ENCODE measurements at places on chromosomes 16 and 17.

DNA sequence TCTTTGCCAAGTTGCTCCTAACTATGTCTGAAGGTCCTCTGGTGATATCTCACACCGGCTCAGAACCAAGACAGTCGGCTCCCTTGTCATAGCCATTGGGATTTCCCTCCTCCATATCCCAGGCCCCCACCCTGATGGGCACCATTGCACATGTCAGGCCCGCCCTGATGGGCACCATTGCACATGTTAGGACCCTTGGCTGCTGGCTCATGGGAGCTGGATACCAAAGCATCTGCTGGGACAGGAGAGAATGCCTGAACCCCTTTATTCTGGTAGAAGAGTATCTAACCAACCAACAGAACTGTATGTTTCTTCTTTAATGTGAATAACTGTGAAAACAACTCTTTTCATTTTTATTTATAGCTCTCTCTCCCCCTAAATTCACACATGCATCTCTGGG lies 454.5 kb upstream of the HSBP1 start:
- no peak for DNase-seq

DNA sequence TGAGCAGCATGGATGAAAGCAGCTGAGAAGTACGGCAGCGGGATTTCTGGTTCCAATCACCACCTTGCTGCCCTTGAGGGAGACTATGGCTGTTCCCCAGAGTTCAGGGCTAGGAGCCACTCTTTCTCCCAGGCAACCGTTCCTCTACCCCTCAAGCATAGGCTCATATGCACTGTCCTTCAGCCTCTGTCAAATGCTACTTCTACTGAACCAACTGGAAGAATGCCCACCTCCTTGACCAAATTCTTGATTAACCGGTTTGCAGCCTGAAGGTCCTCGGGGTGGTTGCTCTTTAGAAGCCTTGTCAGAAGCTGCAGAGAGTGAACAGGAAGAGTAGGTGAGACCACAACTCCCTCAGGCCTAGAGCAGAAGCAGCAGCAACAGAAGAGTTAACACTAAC lies 23.8 kb downstream of the GGA2 start:
- no peak for DNase-seq

DNA sequence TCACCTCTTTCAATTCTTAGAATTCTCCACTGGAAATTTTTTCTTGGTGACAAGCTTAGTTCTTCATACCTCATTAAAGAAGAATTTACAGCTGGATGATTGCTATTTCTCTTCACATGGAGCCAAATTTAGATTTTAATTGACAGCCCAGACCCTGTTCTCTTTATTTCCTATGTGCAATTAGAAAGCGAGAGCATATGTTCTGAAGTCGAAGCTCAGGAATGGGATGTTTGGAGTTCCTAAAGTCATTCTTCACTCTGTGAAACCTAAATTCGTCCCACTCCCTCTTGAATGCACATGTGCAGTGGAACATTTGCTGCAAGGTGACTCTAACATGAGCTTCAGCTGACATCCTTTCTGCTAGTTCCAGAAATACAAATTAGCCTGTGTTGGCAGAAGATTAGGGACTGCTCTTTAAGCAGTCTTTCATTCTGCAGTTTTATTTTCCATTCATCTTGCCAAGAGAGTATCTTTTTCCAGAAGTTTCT lies 129.3 kb upstream of the KCNJ16 start:
- no peak for DNase-seq

- no peak for DNase-seq
Observed at GRCh38 chr16:14464192-14464591, 165.9 kb downstream of the PARN start.

- no peak for DNase-seq
Observed at GRCh38 chr17:44917456-44917855, 2.2 kb upstream of the GFAP start.

- no peak for DNase-seq
Observed at GRCh38 chr16:75593825-75594820, 27.9 kb downstream of the GABARAPL2 start.

DNA sequence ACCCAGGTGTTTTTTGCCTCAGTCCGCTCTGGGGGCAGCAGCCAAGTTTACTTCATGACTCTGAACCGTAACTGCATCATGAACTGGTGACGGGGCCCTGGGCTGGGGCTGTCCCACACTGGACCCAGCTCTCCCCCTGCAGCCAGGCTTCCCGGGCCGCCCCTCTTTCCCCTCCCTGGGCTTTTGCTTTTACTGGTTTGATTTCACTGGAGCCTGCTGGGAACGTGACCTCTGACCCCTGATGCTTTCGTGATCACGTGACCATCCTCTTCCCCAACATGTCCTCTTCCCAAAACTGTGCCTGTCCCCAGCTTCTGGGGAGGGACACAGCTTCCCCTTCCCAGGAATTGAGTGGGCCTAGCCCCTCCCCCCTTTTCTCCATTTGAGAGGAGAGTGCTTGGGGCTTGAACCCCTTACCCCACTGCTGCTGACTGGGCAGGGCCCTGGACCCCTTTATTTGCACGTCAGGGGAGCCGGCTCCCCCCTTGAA lies 2.1 kb upstream of the C17orf107 start:
- DNase-seq: no peak

- no peak for DNase-seq
Observed at GRCh38 chr17:40912486-40913210, 24.8 kb downstream of the KRT23 start.

DNA sequence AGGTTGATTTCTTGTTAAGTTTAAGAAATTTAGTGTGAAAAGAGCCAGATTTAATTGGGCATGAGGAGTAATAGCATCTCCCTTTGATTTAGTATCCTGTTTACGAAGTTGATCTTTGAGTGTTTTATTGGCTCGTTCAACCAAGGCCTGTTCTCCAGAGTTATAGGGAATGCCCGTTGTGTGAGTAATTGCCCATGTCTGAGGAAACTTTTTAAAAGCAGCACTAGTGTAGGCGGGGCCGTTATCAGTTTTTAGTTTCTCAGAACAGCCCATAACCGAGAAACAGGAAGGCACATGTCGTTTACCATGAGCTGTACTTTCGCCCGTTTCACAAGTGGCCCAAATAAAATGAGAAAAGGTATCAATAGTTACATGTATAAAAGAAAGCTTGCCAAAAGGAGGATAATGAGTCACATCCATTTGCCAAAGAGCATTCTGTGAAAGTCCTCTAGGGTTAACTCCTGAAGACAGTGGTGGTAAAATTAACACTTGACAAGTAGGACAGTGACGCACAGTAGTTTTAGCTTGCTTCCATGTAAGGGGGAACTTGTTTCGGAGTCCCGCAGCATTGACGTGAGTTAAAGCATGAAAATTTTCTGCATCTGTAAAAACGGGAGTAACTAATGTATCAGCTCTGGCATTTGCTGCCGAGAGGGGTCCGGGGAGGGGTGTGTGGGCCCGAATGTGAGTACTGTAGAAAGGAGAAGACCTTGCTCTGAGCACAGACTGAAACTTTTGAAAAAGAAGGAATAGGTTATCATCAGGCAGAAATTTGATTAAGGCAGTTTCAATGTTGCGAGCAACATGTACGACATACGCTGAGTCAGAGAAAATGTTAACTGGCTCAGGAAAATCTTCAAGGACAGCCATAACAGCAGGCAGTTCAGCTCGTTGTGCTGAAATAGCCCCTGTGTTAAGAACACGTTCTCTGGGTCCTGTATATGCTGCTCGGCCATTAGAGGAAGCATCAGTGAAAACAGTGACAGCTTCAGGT lies 18.5 kb upstream of the KCTD5 start:
- DNase-seq: no peak

DNA sequence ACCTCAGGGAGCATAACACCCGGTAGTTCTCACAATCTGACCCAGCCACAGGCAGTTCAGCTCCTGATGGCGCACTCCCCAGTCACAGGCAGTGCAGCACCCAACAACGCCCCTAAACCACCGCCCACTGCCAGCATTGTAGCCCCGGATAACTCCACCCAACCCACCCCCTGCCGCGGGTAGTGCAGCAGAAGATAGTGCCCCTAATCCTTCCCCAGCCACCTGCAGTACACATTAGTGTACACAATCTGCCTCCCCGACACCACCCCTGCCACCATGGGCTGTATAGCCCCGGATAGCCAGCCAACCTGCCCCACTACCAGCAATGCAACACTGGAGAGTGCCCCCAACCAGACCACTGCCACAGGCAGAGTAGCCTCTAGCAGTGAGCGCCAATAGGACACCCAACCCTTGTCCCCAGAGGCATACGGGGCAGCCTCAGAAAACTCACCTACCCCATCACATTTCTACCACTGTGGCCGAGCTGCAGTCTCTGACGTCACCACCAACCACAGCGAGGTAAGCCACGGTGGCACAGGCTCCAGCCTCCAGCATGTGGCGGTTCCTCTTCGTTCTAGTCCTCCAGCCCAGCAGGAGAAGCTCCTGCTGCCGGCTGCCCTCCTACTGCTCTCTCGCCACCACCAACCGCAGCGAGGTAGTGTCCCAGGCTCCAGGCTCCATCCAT lies 877.3 kb downstream of the KCNJ18 start:
- DNase-seq: no peak

DNA sequence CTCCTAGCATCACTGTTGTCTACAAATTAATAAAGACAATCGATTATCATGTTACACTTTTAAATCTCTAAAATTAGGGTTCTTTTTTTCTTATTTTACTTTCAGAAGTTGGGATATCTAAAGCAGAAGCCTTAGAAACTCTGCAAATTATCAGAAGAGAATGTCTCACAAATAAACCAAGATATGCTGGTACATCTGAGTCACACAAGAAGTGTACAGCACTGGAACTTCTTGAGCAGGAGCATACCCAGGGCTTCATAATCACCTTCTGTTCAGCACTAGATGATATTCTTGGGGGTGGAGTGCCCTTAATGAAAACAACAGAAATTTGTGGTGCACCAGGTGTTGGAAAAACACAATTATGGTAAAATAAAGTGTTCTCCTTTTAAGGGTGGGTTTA lies 2.4 kb downstream of the RAD51C start:
- no peak for DNase-seq

DNA sequence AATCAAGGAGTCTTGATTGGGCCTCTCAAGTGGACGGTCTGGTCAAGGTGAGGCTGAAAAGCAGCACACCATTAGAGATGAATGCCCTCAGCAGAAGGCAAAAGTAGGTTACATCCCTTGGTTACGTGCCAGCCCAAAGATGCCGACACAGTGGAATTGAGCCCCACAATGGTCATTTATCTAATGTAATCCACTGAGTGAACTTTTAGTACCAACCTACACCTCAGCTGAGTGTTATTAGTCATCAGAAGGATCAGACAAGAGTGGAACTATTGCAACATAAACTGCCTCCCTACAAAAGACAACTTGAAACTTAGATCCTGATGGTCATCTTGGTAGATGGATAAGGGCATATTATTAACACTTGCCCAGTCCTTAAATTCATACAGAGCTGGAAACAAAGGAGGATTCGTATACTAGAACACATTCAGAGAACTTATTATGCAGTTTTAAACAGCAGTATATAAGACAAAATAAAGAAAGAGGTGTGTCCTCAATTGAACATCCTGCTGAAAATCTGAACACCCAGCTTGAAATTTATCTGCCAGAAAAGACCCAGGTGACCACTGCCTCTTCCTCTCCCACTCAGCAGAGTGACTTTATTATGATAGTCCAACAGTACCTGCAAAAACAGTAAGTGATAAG lies 2.8 kb downstream of the DCUN1D3 start:
- no peak for DNase-seq

GRCh38 chr16:9813665-9814064 lies 368.6 kb downstream of the GRIN2A start:
- no peak for DNase-seq

DNA sequence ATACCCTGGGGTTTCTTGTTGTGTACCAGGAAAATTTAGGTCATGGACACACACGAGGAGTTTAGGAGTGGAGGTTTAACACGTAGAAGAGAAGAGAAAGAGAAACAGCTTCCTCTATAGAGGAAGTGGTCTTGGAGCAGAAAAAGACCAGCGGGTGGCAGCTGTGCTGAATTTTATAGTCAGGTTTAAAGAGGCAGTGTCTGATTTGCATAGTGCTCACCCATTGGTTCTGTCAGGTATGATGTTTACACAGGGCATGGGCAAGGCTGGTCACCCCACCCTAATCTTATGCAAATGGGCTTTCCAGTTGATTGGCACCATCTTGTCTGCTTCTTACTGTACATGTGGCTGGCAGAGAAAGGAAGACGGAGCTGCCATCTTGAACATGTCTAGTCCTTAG lies 309.0 kb downstream of the CDH13 start:
- DNase-seq: no peak

- DNase-seq: no peak
Observed at GRCh38 chr17:2421315-2422147, 20.7 kb upstream of the MNT start.

- DNase-seq: no peak
Observed at GRCh38 chr16:31132303-31132979, 3.1 kb downstream of the PRSS8 start.

DNA sequence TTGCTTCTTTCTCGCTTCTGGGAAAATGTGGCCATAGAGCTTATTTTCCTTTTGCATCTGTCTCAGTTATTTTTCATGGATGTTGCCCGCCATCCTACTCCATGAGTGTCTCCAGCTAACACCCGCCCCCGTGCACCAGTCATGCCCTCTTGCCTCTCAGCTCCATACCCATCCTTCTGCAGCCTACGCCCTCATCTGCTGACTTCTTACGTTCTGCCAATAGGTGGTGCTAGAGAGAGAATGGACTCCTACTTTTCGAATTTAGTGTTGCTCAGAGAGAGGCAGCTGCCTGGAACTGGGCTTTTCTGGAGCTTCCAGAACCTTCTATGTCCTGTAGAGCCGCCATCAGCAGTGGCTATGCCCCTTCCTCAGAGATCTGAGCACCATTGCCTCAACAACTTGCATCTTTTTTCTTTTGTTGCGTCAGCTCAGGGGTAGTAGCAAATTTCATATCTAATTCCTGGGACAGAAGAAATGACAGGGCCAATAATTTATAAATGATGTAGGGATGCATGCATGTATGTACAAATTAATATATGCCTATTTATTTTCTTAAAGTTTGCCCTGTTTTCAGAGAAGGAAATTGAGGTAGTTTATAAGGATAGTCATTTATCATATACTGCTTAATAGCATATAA lies 119.7 kb upstream of the MYOCD start:
- DNase-seq: no peak

DNA sequence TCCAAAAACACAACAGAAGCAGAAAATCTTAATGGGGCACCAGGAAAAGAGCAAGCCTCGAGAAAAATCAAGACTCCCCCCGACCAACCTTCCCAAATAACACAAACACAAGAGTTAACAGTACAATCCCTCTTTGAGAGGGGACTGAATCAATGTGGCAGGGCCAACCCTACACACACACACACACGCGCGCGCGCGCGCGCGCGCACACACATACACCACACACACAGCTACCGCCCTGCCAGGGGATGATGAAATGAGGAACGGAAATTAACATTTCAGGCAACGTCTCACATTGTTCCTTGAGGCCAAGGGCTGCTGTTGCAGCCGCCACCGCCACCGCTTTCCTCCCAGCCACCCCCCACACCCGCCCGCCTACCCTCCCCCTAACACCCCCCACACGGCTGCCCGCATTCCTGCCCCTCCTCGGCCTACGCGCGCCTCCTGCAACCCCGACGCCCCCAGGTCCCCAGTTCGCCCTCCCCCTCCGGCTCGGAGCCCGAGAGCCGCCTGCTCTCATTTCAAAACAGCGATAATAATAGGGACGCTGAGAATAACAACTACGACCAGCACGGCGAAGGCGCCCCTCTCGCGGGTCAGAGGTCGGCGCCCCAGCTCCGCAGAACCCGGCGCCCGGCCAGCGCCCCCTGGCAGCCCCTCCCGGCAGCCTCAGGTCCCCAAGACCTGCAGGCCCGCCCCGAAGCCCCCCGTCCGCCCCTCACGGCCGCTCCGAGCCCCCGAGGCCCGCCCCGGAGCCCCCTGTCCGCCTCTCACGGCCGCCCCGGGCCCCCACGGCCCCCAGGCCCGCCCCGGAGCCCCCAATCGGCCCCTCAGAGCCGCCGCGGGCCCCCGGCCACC lies 1.1 kb downstream of the ANKRD11 start:
- peak; percentile 61 for DNase-seq

Data from activated naive CD8-positive, alpha-beta T cell treated with anti-CD3 and anti-CD28 coated beads, Interleukin-2, amount 50 U/mL, for 16 hours (primary cell).